ENCODE measurements at places on chromosomes 2 and 18. TPM values are rescaled to one million over a fixed set of nuclear protein-coding genes. Genes with fewer than 3 reads are reported as not detected.

The GBX2 gene
- total RNA-seq, result not detected

The COBLL1 gene
- not detected for total RNA-seq

The IMP4 gene
- total RNA-seq, result 80.7 TPM

The DSG1 gene
- total RNA-seq, result not detected

The ADCYAP1 gene
- not detected for total RNA-seq

The LRRC30 gene
- total RNA-seq, result not detected

The GAREM2 gene
- 5.5 TPM for total RNA-seq

The IL36RN gene
- total RNA-seq, result not detected

The DSEL gene
- 0.05 TPM for total RNA-seq

The KANSL3 gene
- 64.4 TPM for total RNA-seq

The RAB6C gene
- total RNA-seq, result not detected

The PLCD4 gene
- total RNA-seq, result 0.32 TPM

The APOB gene
- total RNA-seq, result not detected

The SERPINB10 gene
- not detected for total RNA-seq

The TLX2 gene
- total RNA-seq, result 0.44 TPM

The GRHL1 gene
- total RNA-seq, result 0.55 TPM

The TANC1 gene
- 0.37 TPM for total RNA-seq

The EPHA4 gene
- total RNA-seq, result 1.2 TPM

The MAPK4 gene
- total RNA-seq, result not detected

The EFHD1 gene
- 6.6 TPM for total RNA-seq

The SLC23A3 gene
- total RNA-seq, result 2.0 TPM

The FHL2 gene
- 2.2 TPM for total RNA-seq

The SKOR2 gene
- not detected for total RNA-seq

The HRH4 gene
- not detected for total RNA-seq

The SH3RF3 gene
- total RNA-seq, result 0.10 TPM

The TTR gene
- not detected for total RNA-seq

The IL1RL1 gene
- total RNA-seq, result 0.13 TPM

The SCYGR4 gene
- total RNA-seq, result not detected

The LPIN1 gene
- total RNA-seq, result 46.8 TPM

The MOGAT1 gene
- not detected for total RNA-seq

The CNRIP1 gene
- not detected for total RNA-seq

The ITGB6 gene
- not detected for total RNA-seq
